ENCODE measurements at places on chromosomes 5 and 9. TPM values are rescaled to one million over a fixed set of nuclear protein-coding genes. Genes with fewer than 3 reads are reported as not detected.

DNA sequence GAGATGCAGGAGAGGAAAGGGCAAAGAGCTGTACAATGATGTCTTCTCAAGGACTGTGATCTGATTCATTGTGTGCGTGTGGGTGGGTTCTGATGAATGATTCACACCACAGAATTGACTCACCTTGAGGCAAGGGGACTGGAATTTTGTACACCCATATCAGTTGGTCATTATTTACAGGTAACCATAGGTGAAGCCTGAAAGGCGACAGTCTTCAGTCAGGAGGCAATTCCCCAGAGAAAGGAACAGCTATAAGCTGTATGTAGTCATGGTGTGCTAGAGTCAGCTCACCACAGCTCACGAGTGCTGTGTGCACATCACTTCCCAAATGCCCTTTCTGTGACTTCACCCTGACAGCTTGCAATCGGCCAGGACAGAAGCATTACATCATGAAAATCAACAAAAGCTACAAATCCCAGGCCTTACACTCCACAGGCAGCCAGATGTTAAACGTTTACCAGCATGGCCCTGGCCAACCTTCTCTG, 87.6 kb upstream of the RPS23 start:
- DNase-seq = no peak

Gene ADAMTS13
- 18.1 TPM for total RNA-seq

GRCh38 chr5:1099926-1100663, 11.8 kb downstream of the SLC12A7 start:
- no peak for DNase-seq

DNA sequence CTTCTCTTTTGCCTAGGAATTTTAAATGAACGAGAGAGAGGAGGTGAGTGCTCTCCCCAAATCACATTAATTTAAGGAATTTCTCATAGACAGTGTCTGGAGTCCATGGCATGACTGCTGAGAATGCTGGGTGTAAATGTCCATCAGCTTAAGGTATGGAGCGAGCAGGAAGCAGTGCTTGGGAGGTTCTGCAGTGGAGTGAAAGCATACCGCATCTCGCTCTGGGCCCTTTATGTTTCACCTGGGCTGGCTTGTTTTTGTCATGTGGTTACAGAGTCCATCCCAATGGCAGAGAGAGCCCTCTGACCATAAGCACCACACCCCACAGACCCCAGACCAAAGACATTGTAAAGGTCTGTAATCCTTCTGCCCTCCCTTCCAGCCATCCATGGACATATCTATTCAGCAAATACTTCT, 20.6 kb upstream of the TNFAIP8 start:
- no peak for DNase-seq

Gene GPR150
- not detected for total RNA-seq

Gene CARD6
- total RNA-seq = 0.33 TPM

DNA sequence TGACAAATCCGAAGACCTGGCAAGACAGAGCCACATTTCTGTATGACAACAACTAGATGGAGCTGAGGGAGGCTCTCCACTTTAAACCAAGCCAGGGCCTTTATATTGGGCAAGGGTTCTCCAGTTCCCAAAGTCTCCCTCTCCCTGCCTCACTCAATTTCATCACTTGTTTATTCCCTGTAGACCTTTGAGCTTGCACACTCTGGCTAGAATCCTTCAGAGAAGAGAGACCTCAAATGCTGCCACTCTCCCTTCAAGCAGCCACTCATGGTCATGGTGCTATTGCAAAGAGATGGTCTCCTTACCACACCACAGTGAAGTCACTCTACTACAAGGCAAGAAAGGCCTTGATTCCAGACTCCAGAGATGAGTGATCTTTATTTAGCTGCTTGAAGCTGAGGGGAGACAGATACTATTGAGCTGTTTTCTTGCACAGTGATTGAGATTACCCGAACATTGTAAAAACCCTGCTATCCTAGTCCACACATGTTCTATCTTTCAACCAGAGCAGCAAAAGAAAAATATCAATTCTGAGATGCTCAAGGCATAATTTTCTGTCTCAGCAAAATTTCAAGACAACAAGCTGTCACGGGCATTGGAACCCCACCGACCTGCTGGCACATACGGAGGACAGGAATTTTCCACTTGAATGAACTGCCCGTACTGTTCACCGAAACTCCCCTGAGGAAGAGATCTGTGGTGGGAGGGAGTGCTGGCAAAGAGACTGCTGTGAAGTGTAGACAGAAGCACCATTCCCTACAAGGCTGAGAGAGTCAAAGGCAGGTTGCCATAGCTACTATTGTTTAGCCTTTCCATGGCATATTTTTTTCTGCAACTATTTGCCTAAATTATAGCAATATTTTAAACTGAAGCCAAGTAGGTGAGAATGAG, 81.1 kb downstream of the CDO1 start:
- no peak for DNase-seq

Gene SV2C
- total RNA-seq = not detected

Gene LRRC8A
- 21.0 TPM for total RNA-seq

- DNase-seq = no peak
These were observed 66.7 kb downstream of the SIL1 start for GRCh38 chr5:139131465-139131864.

All from OCI-LY7 (cell line).